ENCODE measurements at places on chromosomes 4 and X.

DNA sequence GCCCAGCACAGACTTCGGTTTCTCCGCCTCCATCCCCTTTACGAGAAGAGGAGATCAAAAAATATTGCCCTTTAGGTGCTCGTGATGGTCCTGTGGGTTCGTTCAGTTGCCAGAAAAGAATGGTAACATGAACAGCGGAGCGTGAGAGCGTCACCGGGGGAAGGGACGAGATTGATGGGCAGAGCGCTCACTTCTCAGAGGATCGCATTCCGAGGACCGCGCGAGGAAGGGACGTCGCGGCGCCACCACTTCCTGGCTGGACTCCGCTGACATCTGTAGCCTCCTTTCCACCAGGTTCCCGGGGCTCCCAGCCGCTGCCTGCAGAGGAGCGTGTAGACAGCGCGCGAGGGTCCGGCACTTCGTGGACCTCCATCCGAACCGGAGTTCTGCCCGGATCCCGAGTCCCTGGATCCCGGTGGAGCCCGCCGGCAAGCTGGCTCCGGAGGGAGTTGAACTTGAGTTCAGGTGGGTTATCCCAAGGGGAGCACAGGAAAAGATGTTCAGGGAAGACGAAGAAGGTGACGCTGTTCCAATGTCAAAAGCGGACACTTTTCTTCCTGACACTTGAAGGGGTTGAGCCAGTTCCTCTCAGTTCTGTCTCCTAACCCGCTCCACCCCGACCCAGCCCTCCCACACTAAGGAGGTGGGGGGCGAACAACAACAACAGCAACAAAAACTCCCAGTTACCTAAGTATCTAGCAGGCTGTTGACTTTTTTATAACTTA is 484 bp downstream of the GALNTL6 start:
- no peak for DNase-seq

DNA sequence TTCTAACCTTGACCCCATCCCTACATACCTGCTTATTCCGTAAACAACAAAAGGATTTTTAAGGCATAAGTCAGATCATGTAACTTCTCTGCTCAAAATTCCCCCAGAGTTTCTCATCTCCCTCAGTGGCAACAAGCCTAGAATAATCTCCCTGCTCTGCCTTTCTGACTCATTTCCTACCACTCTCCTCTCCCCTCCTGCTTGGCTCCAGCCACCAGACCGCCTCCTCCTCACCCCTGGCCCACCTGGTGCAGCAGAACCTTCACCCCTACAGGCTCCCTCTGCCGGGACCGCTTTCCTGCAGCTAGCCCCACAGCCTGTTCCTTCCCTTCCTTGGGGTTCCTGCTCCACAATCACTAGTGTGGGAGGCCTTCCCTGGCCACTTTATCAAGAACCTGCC is 32.1 kb downstream of the TSPAN5 start:
- DNase-seq, result no peak

GRCh38 chr4:39046249-39046648 is 14.0 kb upstream of the TMEM156 start:
- no peak for DNase-seq

- no peak for DNase-seq
Observed at GRCh38 chr4:26489101-26489985, 941 bp downstream of the CCKAR start.

GRCh38 chr4:127203562-127204200 is 429.1 kb upstream of the INTU start:
- DNase-seq, result no peak

DNA sequence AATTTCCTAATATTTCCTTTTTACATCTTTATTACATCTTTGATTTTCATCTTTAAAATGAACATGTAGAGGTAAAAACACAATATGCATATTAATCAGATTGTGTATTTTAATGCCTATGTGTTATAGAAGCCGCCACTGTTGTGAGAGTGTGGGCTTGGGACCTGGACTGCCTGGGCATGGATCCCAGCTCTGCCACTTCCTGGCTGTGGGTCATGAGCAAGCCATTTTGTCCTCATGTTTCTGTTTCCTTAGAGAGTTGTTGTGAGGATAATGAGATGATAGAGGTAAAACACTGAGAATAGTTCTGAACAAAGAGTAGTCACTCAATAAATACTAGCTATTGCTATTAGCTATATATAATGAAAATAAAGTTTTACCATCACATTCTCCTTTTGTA is 38.4 kb upstream of the SCOC start:
- DNase-seq, result no peak

DNA sequence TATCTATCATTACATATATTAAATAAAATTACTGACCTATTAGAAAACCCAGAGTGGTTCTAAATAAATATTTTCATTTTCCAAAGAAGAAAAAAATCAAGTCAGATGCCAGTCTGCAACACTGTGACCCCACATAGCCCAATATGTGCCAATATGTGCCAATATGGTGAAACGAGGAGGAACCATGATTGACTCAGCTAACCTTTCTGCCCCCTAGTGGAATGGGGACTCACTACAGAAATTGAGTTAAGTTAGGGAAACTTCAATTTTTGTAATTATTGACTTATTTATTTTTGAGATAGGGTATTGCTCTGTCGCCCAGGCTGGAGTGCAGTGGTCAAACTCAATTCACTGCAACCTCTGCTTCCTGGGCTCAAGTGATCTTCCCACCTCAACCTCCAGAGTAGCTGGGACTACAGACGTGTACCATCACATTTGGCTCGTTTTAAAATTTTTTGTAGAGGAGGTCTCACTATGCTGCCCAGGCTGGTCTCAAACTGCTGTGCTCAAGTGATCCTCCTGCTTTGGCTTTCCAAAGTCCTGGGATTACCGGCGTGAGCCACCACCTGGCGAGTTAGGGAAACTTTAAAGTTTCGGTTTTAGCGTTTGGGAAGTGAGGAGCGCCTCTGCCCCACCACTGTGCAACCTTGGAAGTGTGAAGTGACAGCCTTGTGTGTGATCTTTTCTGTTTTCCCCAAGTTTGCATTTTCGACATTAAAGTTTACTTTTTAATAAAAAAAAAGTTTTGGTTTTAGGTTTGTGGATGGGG is 116.8 kb upstream of the SHISA3 start:
- DNase-seq, result no peak

DNA sequence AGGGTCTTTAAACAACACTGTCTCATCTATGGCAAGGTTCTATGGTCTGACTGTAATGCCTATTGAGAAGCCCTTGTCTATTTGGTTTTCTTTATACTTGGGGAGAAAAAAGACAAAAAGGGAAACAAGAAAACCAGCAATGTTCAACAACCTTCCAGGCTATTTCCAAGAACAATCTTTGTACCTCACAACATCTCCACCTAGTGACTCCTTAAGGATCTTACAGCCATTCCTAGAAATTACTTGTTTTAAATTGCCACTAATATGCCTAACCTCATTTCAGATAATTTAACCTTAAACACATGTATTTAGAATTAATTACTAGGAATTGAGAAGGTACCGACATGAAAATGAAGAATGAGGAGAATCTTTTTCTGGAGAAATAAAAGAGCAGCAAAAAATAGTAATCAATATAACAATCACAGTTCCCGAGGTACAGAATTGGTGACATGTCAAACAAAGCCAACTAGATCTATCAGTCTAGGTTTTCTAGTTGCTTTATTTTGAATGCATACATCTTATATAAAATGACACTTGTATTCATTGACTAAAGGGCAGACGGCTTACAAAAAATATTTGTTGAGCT is 1.6 kb upstream of the RBM46 start:
- DNase-seq, result no peak

DNA sequence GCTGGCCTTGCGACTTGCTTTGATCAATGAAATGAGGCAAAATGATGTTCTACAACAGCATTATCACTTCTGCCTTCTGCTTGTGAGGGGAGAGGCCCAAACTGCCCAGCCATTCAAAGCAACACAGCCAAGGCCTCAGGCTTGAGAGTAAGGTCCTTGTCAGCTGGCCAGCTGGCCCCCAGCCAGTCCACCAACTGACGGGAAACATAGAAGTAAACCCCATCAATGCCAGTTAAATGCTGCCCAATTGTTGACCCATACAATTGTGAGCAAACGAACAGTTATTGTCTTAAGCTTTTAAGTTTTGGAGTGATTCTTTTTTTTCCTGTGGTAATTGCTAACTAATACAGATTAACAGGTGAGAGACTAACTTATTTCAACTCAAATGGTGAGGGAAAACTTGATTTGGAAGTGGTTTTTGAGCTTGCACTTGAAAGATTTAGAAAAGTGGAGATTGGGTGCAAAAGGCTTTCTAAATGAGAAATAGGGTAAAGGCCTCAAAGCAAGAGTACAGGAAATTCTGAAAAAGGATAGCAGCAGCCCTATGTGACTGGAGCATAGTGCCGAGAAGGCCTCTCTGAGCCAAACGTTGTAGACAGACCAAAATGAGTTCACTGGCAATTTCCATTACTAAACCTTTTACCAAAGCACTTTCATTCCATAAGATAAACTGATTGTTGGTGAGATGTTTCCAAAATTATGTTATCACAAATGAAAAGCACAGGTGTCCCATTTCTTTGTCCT is 66.9 kb downstream of the ARHGEF38 start:
- no peak for DNase-seq

- no peak for DNase-seq
Observed at GRCh38 chrX:39665830-39666518, 431.8 kb downstream of the BCOR start.

DNA sequence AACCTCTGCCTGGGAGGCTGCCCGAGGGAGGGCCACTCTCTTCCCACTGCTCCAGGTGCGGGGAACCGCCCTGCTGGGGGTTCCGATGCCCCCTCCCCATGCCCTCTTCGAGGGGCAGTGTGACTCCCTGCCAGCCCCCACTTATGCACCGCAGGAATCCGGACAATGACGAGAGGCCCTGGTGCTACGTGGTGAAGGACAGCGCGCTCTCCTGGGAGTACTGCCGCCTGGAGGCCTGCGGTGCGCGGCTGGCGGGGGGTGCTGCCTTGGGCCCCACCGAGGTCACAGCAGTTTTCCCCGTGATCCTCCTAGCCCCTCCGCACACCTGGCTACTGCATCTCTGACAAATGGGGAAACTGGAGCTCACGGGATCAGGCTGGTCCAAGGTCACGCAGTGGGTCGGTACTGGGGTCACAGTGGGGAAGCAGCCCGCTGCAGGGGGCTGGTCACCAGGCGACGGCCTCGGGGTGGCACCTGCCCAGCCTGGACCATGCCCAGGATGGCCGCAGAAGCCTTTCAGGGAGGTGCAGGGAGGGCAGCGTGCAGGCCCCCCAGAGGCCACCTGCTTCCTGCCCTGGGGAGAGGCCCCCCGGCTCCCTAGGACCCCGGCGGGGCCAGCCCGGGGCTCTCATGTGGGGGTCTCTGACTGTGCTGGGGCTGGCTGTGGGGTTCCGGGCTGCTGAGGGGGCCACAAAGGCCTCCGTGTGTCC is 3.5 kb downstream of the HGFAC start:
- no peak for DNase-seq

DNA sequence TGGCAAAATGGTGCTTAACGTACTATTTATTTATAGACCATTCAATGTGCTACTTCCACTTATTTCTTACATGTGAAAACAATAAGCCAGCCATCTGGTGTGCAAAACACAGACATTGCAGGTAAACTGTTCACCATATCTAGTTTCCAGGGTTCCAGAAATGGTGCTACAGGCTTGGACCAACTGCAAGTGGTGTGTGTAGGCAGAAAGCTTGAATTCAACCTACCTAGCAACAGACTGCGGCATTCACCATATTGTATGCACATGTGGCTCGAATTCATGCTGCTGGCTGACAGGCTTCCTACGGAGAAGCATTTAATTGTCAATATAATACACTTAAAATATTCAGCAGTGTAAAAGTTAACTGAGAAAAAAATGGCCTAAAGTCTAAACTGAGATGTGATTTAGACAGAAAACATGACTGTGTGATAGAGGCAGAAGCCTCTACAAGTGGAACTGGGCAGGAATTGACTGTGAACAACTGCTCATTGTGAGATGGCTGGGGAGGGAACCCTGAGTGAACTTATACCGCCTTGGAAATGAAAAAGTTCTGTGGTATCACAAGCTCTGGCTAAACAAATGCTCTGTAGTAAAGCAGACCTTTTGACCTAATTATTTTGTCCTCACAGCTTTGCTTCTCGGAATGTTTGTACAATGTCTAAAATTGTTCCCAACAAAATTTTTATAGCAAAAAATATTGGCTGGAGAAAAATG is 434.7 kb downstream of the GRIA2 start:
- DNase-seq, result no peak

DNA sequence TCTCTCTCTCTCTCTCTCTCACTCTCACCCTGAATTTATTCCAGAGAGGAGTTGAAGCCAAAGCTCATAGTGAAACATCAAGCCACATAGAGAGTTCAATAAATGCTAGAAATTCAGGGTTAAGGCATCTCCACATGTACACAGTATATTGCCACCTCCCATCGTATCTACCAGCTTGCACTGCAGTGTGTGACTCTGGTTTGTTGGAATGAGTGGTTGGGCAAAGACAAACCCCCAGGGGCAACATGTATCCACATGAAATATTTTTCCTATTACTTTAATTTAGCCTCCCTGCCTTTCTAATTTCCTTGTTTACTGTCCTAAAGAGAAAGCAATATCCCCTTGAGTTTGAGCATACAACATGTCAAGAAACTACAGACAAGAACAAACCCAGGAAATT is 247.3 kb downstream of the SPATA18 start:
- no peak for DNase-seq

Measured in NCI-H187 (cell line).